ENCODE measurements at places on chromosomes 5 and 9. TPM values are rescaled to one million over a fixed set of nuclear protein-coding genes. Genes with fewer than 3 reads are reported as not detected.

CTXN3 gene
- total RNA-seq = not detected

DNA sequence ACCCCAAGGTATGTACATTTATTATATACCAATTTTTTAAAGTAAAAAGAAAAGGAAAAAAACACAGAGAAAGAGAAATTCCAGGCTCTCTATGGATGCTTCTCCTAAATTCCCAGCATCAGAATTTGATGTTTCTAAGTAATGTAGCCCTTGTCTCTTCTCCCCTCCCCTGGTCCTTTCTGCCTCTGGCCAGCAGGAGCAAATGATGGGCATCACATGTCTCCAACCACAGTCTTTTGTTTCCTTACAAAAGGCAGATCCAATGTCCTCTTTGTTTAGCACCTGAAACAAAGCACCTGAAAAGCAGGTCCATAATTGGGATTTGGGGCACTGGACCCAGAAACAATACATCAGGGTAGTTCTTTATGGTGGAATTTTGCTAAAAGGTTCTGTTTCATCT, 50.4 kb upstream of the APC start:
- no peak for DNase-seq

DNA sequence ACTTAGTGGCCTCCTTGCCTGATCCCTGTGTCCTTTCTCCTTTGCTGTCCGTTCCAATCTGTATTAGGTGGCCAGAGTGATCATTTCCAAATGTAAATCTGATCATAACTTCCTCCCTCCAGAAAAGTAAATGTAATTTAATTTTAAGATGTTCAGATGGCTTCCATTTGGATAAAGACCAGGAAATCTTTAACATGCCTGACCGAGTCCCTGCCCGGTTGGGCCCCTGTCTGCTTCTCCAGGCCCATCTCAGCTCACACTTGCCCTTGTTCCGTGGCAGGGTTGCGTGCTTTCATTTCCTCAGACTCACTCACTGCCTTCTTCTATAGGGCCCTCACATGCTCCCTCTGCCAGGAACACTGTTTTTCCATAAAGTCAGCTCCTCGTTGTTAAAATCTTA, 7.6 kb downstream of the MAP3K1 start:
- DNase-seq = no peak

DNA sequence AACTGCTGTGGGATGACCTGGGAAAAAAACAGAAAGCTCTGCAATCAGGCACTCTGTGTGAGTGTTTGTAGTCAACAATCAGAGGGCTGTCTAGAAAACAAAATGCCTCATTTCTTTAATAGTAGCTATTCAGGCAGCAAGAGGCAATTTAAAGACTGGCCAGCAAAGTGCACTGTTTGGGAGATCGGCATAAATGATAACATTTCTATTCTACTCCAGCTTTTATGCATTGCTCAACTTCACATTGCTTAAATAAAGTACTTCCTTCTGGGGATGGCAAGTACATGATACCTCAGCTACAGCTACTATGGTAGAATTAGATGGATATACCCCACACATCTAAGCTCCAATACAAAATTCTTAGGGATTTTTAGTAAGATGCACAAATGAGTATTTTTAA, 193.1 kb downstream of the DCP2 start:
- no peak for DNase-seq

- DNase-seq = no peak
These were observed 90.8 kb downstream of the HACD4 start for GRCh38 chr9:20940447-20941173.

GRCh38 chr9:98992107-98992884, 48.6 kb downstream of the COL15A1 start:
- DNase-seq = no peak

- no peak for DNase-seq
These were observed 101.4 kb downstream of the ARHGAP26 start for GRCh38 chr5:142871363-142872193.

DNA sequence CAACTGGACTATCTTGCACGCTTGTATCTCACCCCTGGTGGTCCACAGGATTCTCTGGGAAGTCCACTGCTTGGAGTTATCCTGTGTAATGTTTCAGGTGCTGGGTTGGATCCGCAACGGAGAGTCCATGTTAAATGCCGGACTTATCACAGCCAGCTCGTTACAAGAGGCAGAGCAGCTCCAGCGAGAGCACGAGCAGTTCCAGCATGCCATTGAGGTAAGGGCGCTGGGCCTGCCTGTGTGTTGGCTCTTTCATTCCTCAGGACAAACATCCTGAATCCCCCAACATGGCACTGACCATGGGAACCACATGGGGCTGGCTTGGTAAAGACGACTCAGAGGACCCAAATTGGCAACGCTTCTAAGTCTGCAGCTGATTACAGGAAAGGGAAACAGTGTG, 214.8 kb upstream of the OTULINL start:
- no peak for DNase-seq

DNA sequence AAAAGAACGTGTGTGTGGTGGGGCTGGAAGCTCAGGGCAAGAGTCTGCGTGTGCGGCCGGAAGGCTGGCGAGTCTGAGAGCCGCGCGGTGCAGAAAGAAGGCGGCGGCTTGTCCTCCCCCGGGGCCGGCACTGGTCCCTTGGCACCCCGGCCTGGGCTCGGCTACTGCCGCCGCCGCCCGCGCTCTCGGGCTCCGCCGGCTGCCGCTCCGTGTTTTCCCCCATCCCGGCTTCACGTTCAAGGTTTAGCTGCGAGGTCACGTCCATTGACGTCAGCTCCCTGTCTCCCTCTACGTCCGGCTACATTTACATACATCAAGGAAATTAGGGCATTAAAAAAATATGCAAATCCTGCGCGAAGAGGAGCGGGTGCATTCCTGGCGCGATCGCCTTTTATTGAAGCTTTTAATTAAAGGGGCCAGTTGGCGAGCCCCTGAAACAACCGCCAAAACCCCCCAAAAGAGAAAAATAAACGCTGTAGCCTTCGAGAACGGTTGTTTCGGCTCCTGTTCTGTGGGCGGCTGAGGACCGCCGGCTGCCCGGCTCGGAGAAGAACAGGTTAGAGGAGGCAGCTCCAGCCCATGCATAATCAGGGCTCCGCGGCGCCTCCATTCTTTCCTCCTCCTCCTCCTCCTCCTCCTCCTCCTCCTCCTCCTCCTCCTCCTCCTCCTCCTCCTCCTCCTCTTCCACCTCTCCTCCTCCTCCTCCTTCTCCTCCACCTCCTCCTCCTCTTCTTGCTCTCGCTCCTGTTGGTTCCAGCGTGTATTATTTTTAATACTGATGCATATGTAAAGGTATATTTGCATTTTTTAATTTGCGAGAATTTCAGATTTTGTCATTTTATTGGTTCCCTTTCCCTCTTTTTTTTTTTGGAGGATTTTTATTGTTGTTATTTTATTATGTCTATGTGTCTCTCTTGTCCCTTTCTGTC, 207.0 kb downstream of the MEF2C start:
- DNase-seq = no peak

DNA sequence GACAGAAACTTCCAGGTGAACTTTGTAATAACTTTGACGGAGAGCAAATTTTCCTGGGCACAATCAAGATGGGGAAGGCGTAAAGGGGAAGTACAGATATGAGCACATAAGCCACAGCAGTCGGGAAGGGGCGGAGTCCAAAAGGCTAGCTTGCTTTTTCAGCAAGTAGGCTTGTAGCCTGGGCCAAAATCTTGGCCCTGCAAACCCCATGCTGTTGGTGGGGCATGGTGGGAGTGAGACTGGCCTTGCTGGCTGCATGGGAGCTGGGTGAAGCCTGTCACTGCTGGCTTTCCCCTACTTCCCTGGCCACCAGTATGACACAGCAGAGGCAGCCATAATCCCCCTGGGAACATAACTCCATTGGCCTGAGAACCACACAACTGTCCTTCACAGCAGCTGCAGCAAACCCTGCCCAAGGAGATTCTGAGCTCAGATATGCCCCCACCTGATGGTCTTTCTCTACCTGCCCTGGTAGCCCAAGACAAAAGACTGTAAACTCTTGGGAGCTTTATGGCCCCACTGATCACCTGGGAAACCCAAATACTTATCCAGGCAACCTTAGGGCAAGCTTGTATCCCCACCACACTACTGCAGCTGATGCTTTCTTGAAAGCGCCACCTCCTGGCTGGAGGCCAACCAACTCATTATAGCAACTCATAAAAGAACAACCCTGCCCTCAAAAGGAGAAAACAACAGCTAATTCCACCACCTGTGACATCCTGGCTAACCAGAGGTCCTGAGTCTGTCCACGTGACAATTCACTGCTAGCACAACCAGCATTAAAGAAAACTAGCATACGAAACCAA, 24.0 kb downstream of the DCTN4 start:
- no peak for DNase-seq

KCNIP1 gene
- not detected for total RNA-seq

DNA sequence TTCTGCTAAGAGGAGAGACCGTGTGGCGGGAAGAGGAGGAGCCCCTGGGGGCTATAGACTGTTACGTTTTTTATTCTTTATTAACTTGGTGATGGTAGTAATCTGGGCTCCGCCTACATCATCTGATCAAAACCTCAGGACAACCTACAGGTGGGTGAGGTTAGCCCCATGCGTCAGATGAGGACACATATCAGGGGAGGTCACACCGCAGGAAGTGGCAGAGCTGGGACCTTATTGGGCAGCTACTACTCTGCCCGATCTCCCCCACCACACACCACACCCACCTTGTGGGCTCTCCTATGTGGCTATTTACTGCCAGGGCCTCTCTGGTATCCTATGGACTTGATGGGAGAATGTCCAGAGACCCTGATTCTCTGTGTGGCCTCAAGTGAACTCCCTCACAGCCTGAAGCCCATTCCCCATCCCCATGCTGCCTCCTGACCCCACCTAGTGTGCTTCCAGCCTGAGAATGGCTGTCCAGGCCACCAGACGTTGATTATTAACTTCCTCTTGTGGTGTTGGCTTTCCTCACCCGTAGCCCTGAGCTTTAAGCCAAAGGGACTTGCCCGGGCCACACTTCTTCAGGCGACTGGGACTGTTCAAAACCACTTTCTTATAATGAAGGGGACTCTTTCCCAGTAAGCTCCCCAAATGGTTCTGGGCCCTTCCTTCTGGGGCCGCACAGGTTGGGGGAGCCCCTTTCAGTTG, 8.2 kb downstream of the UNC5A start:
- DNase-seq = no peak

ZNF367 gene
- 10.0 TPM for total RNA-seq

- no peak for DNase-seq
These were observed at the start of gene EFNA5 for GRCh38 chr5:107670932-107671741. Gene EFNA5 (minus strand): TSS chr5:107670937.

DNA sequence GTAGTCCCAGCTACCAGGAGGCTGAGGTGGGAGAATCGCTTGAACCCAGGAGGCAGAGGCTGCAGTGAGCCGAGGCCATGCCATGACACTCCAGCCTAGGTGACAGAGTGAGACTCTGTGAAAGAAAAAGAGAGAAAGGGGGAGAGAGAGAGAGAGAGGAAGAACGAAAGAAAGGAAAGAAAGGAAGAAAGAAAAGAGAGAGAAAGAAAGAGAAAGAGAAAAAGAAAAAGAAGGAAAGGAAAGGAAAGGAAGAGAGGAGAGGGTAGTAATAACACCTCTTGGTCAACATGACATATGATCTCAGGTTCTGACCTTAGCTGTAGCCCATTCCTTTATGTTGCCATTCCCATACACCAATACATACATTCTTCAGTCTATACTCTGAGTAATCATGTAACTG, 14.1 kb downstream of the FBXW11 start:
- no peak for DNase-seq

- DNase-seq = no peak
These were observed 11.7 kb downstream of the TAL2 start for GRCh38 chr9:105673850-105674387.

GRCh38 chr5:69281114-69281513, 46.4 kb downstream of the CDK7 start:
- DNase-seq = no peak

DNA sequence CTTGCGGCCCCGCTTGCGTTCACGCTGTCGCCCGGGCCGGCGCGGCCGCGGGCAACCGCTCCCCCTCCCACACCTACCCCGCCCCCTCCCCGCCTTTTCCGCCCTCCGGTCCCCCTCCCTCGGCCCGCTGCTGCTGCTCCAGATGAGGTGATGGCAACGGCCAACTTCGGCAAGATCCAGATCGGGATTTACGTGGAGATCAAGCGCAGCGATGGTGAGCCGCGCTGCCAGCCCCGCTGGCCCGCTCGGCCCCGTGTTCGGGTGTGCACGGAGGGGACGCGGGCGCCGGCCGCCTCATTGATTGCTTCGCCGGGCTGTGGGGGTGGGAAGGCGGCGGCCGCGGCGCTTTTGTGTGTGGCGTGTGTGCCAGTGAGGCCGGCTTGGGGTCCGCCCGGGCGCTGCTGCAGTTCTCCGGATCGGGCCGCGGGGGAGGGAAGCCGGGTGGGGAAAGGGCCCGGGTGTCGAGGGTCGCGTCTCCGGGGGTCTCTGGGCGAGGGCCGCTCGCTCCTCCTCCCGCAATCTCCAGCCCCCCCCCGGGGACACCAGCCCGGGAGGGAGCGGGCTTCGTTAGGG, 403 bp downstream of the KIF2A start:
- DNase-seq = peak; percentile 11

Data from pulmonary artery endothelial cell (primary cell).